Activated effector memory CD4-positive, alpha-beta T cell treated with Interleukin-2 at 50 U/mL for 16 hours (primary cell): ENCODE measurements at places on chromosomes 12 and 14.

- no peak for DNase-seq
These were observed 30.1 kb downstream of the ANAPC7 start for GRCh38 chr12:110373425-110373824.

DNA sequence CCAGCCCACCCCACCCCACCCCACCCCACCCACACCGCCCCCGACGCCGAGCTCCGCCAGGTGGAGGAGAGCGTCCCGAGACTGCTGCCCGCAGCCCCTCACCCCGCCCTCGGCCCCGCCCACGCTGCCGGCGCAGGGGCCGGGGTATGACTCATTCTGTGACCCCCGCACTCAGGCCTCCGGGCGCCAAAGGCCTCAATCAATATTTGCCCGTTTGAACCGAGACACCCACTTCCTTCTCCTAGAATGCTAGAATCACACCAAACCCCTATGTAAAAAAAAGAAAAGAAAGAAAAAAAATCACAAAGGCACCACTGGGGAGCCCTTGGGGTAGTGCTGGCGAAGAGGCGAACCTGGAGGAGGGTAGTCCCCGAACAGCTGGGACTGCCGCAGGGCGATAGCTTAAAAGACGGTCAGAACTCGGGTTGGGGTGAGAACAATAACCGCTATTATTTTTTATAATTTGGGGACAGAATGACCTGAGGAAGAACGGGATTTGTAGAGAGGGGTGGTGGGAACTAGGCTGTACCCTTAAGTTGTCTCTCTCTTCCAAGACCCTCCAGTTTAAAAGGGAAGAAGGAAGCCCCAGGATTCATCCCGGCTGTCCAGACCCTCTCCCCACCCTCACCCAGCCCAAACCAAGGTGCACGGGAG lies 894 bp downstream of the KRT8 start:
- no peak for DNase-seq

- no peak for DNase-seq
These were observed 103.0 kb downstream of the PUS7L start for GRCh38 chr12:43655586-43655985.

GRCh38 chr14:83744224-83744623 lies 1785.7 kb upstream of the FLRT2 start:
- no peak for DNase-seq

GRCh38 chr14:23548351-23549318 lies 2.9 kb downstream of the ZFHX2 start:
- no peak for DNase-seq

DNA sequence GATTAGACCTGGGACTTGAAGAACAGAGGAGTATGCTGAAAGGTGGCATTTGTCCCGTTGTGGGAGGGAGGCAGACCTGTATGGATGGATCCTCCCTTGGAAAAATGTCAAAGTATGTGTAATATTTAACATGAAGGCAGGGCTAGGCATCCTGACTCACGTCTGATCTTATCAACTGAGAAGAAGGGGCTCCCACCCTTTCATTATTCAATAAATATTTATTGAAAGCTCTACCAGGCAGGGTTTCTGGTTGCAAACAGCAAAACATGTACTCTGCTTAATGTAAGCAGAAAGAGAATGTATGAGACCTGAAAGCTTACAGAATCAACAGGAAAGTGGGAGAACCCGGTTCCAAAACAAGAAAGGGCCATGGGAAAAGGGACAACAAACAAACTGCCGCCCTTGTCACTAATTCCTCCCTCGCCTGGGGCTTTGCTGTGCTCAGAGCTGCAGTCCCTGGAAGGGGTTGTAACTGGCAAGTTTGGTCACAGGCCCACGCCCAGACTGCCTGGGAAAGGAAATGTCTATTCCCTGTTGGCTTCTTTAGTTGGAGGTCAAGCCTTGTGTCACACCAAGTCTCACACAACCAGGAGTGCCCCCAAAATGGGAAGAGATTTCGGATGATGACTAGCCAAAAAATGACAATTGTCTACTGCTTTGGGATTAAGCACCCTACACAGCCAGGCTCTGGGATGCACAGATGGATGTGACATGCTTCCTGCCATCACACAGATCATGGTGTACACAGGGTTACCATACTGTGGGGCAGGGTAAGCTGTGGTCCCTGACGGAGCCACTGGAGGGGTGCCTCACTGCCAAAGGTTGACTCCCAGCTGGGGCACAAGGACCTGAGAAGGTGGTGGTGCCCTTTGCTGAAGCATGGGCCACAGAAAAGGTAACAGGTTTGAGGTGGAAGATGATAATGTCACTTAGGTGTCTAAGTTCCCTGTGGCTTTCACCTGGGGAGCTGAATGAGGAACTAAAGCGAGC lies 36.8 kb downstream of the RAB35 start:
- no peak for DNase-seq

- DNase-seq: no peak
These were observed 246.3 kb downstream of the RGS6 start for GRCh38 chr14:72178517-72178916.

- no peak for DNase-seq
These were observed 280.3 kb upstream of the AMIGO2 start for GRCh38 chr12:47360093-47360480.

DNA sequence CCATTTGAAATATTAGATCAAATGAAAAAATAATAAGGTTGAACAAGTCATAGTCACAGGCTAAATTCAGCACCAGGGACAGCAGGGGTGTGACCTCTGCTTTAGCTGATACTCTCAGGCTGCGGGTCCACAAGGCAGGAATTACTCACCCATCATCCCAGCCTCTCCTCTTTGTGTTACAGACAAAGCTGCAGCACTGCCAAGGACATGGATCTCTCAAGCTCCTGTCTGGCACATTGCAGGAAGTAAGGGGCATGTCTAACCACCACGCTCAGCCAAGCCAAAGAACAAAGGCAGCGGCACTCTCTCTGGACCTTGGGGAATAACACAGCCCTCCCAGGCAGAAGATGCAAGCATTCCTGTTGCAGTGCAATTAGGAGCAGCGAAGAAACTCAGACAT lies 783.8 kb downstream of the VRK1 start:
- DNase-seq: no peak

GRCh38 chr14:72822946-72823611 lies 70.8 kb downstream of the DPF3 start:
- no peak for DNase-seq

- DNase-seq: no peak
These were observed at the start of gene TBC1D30 for GRCh38 chr12:64824500-64825142. TBC1D30 (plus strand) TSS chr12:64824647; CDS start chr12:64824880, 233 bp downstream.

DNA sequence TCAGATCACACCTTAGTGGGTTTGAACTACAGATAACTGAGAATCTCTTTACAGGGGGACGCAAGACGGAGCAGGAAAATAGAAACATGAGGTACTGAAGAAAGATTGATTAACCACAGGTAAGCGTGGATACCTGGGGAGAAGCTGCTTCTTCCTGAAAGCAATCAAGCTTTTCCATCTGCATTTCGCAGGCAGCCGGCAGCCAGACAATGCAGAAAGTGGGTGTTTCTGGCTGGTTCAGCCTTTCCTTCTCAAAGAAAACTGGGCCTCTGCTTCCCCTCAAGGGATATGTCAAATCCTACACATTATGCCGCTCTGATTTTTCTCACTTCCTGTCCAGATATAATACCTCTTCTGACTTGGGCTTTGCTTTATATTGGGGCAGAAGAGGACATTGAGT lies 39.1 kb upstream of the PPFIA2 start:
- DNase-seq: no peak

GRCh38 chr12:52181746-52182145 lies 10.1 kb downstream of the KRT80 start:
- DNase-seq: no peak

GRCh38 chr14:105088812-105089745 lies 23.8 kb upstream of the GPR132 start:
- DNase-seq: no peak

- no peak for DNase-seq
These were observed 17.6 kb upstream of the ZFP36L1 start for GRCh38 chr14:68810173-68811153.

DNA sequence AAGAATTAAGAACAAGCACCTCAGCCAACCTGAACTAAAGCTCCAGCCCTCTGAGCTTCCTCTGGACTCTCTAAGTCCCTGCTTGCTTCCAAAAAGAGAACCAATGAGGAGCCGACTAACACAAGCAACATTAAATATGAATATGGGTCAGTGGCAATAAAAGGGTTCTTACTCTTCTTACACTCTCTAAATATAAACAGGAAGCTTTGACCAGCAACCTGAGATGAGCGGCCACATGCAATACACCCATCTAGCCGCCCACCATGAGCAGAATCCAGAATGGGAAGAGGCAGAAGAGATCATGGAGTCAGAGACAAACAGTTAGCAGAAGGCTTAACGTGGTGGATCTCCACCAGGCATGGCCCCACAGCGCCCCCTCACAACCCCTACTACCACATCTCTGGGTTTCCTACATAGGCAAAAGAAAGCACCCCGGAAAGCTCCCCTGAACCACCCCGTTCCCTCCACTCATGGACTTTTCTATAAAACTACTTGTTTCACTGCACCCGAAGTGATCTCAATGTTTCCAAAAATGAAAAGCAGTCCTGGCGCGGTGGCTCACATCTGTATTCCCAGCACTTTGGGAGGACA lies 59.4 kb downstream of the TTC7B start:
- DNase-seq: no peak

- no peak for DNase-seq
These were observed 448.3 kb downstream of the PCNX1 start for GRCh38 chr14:71355324-71356201.

DNA sequence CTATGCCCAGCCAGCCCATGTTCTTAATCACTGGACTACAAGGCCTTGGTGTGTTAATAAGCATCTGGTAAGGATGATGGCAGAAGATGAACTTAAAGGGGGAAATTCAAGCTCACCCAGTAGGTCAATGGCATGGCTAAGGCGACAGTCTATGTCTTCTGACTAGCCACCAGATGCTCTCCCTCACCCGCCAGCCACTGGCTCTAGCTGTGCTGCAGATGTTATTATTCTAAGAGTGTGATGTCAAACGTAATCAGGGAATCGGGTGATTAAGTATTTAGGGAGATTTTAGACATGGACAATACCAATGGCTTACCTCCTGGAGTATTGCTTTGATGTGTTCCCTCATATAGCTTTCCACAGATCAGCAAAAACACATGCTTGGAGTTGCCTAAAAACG lies 39.2 kb upstream of the MAX start:
- DNase-seq: no peak

DNA sequence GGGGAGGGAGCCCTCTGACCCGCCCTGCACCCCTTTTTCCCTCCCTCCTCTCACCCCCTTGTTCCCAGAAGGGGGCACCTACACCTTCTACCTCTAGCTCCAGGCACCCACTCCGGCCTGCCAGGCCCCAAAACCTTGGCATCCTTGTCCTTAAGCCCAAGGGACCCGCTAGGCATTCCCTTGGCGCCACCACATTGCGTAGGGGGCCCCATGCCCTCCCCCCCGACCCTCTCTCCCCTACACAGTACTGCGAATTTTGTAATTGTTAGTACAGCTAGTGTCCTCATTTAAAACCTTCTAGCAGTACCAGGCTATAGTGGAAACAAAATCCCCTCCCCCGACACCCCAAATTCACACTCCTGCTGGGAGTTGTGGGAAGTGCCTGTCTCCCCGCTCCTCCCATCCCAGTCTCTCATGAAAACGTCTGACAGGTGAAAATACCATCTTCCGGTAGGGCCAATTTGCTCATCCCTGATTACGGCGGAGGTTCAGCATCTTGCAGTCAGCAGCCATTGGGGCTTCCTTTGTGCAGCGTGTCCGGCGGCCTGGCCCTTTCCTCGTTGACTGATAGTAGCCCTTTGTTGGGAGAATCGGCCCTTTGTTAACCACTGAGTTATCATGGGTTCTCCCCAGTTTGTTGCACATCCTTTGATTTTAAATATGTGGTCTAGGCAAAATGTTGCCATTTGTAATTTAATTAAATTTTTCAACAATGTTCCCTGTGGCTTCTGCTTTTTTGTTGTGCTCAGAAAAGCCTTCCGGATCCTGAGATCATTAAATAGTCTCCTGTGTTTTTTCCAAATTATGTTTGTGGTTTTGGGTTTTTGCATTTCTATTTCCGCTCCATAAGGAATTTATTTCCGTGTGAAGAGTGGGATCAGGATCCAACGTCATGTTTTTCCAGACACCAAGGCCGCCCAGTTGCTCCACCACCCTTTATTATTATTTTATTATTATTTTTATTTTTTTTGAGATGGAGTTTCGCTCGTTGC lies 7.9 kb upstream of the CEP170B start:
- DNase-seq: no peak

GRCh38 chr12:4540638-4541037 lies 1.9 kb downstream of the RAD51AP1 start:
- DNase-seq: no peak

GRCh38 chr14:53963320-53964227 lies 6.9 kb upstream of the BMP4 start:
- no peak for DNase-seq

GRCh38 chr12:92952394-92952793 lies 23.3 kb upstream of the EEA1 start:
- no peak for DNase-seq

- DNase-seq: peak; percentile 51
These were observed 115.9 kb upstream of the TMPO start for GRCh38 chr12:98399532-98399931.

GRCh38 chr12:116397148-116397547 lies 119.7 kb upstream of the MED13L start:
- no peak for DNase-seq

- DNase-seq: no peak
These were observed 16.9 kb downstream of the BEST3 start for GRCh38 chr12:69682110-69682755.

- DNase-seq: no peak
These were observed 6.6 kb downstream of the PPP4R4 start for GRCh38 chr14:94180655-94181271.

GRCh38 chr12:76679778-76680177 lies 84.1 kb upstream of the ZDHHC17 start:
- DNase-seq: no peak

- no peak for DNase-seq
These were observed 393.2 kb downstream of the BCAT1 start for GRCh38 chr12:24555730-24556129.

DNA sequence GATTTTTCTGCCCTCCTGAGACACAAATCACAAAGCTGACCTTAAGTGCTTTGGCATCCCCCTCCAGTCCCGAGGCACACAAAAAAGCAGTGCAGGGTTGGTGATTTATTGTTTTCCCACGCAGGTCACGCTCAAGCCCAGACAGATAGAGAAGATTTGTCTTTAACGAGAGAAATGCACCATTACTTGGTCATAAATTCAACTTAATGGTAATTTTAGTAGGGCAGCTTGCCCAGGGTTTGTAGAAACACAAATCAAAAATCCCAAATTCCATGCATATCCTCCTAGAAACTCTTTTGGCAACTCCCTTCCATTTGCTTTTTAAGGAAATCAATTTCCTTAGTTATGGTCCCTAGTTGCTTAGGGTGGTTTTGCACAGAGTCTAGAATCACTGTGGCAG lies 132.6 kb downstream of the IGF1 start:
- DNase-seq: no peak
